IPS-NIHi11 (cell line): ENCODE measurements at places on chromosomes 4 and X.

DNA sequence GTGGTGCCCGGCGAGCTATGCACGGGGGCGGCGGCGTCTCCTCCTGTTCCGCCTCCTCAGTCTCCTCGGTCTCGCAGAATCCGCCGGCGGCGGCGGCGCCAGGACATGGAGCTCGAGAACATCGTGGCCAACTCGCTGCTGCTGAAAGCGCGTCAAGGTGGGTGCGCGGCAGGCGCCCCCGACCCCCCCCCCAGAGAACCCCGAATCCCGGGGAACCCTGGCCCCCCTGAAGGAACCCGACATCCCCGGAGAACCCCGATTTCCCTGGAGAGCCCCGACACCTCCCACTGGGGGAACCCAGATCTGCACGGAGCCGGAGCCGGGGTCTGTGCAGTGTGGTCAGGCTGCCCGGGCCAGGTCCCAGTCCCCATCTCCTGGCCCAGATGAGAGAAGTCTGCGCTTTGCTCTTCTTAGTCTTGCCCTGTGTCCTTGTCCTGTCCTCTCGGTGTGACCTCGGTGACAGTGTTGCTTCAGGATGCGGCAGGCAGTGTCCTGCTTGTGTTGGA, 648 bp downstream of the GRK4 start:
- DNase-seq = no peak

- DNase-seq = no peak
Measured at GRCh38 chrX:153874366-153875125, 11.4 kb downstream of the L1CAM start.

GRCh38 chr4:86926435-86927086, 8.2 kb upstream of the AFF1 start:
- DNase-seq = no peak

DNA sequence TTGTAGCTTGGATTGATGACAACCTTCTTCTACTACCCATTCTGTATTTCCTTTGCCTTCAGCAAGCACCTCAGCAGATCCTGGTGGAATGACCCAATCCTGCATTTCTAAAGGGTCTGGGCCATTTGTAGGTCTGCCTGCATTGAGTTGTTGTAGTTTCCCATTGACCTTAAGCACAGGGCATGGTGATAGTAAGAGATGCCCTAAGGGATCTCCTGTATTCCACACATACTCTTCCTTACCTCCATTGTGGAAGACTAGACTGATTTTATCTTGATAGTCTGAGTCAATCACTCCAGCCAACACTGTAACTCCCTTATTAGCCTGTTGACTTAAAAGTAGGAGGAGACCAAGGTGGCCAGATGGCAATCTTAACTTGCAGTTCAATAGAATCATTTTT, 184.5 kb downstream of the GRIA2 start:
- no peak for DNase-seq

GRCh38 chr4:71369536-71369935, 30.7 kb downstream of the SLC4A4 start:
- DNase-seq = no peak

GRCh38 chr4:42309361-42310260, 87.7 kb upstream of the SHISA3 start:
- no peak for DNase-seq

DNA sequence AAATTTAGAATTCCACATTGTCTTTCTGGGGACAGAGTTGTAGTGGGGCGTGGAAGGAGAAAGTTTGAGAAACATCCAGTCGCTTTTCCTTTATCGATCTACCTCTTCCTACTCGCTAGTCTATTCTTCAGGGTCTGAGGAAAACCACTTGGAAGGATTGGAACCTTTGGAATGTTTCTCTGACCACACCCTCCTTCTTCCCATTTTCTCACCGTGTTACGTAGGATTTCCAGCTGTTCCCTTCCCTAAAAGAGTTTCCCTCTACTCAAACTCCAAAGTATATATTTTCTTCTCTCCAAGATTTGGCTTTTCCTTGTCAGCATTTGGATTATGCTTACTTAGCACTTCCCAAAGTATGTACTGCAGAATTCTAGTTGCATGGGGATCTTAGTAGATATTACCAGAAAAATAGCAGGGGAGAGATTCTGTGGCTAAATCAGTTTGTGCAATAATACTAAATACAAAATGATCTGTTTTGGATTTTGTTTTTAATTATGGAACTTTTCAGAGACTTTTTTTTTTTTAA, 4.9 kb downstream of the ENPEP start:
- no peak for DNase-seq

DNA sequence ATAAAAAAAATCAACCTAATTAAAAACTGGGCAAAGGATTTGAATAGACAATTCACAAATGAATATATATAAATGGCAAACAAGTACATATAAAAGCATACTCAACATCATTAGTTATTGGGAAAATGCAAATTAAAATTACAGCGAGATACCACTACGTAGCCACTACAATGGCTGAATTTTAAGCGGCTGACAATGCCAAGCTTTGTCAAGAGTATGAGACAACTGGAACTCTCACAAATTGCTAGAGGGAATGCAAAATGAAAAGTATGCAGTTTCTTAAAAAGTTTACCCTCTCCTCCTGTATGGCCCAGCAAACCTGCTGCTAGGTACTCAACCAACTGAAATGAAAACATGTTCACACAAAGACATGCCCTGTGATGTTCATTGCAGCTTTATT, 34.8 kb downstream of the ZFP42 start:
- DNase-seq = no peak

DNA sequence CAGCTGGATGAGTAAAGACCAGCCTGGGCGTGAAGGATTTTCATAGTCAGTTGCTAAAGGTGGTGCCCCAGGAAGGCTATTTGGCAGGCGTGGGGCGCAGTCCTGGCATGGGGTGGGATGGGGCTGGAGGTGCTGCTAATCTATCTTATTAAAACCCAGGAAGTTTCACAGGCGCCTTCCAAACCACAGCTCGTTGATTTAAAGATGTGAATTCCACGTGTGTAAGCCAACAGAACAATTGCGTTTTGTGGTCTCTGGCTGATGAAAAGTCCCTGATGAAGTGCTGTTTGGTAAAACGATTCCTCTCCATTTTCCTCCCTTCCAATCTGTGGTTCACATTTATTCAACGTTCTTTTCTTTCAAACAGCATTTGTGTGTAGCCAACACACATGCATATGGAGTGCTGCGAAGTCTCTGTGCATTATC, 105.0 kb downstream of the TBL1X start:
- no peak for DNase-seq

DNA sequence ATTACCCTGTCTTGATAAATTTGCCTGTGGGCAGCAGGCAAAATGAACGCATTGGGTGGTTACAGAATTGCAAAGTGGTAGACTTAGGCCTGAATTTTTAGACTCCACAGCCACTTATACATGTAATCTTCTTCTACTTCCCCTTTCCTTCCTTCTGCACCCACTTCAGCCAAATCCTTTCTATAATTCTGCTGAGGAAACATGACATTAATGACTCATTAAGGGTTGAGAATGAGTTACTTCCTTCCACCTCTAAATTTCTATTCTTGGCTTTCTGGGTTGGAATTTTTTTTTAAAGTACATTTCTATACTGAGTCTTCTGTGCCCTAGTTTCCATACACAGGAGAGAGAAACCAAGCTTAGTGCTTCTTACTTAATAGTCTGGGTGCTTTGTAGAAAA, 10.1 kb downstream of the PAPSS1 start:
- no peak for DNase-seq

DNA sequence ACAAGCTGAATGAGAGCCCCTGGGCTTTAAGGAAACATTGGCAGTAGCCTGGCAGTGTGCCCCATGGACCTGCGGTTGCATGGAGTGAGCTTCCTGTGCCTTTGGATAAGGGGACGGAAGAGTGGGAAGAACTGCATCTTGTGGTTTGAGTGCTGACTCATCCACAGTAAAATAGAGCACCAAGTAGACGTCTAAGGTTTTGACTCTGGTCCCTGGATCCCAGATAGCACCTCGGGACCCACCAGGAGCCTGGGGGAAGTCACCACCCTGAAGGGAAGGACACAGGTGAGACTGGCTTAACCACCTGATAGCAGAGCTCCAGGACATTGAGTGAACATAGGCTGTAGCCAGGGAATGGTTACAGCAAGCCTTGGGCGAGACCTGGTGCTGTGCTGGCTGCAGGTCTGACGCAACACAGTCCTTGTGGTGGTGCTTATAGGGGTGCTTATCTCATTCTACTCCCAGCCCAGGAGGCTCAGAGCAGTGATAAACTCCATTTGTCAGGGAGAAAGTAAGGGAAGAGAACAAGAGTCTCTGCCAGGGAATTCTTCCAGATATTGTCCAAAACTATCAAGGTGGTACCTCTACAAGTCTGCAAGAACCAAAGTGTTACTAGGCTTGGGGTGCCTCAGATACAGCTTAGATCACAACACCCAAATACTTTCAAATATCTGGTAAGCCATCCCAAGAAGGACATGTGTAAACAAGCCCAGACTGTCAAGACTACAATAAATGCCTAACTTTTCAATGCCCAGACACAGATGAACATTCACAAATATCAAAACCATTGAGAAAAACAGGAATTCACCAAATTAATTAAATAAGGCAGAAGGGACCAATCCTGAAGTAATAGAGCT, 123.6 kb upstream of the TET2 start:
- no peak for DNase-seq
